ENCODE measurements at places on chromosomes 5 and 9.

DNA sequence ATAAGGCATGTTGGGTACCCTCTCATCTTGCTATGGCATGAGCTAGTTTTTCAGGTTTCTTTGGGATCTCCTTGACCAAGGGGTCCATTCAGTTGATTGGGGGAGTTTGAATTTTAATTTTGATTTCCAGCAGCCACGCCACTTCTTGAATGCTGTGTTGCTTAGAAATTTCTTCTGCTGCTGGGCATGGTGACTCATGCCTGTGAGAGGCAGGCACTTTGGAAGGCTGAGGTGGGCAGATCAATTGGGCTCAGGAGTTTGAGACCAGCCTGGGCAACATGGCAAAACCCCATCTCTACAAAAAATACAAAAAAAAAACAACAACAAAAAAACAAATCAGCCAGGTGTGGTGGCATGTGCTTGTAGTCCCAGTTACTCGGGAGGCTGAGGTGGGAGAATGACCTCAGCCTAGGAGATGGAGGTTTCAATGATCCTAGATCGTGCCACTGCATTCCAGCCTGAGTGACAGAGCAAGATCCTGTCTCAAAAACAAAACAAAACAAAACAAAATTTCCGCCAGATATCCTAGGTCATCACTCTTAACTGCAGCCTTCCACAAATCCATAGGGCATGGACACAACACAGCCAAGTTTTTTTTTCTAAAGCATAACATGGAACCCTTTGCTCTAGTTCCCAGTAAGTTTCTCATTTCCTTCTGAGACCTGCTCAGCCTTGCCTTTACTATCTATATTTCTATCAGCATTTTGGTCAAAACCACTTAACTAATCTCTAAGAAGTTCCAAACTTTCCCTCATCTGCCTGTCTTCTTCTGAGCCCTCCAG is 17.7 kb downstream of the TMC1 start:
- DNase-seq: no peak

GRCh38 chr9:4760122-4760521 is 19.1 kb upstream of the AK3 start:
- no peak for DNase-seq

GRCh38 chr5:94621763-94622162 is 3.3 kb downstream of the SLF1 start:
- DNase-seq: no peak

GRCh38 chr9:92033991-92034390 is 81.2 kb downstream of the SPTLC1 start:
- DNase-seq: no peak

DNA sequence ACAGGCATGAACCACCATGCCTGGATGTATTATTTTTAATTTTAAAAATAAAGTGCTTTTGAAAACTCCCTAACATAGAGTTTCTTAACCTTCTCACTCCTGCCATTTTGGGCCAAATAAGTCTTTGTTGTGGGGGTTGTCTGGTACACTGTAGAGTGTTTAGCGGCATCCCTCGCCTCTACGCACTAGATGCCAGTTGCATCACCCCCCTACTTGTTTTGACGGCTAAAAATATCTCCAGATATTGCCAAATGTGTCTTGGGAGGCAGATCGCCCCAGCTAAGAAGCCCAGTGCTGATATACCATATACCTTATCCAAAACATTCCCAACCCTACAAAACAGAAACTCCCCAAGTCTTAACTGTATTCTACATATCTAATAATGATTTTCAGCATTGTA is 54.6 kb downstream of the SCAI start:
- DNase-seq: no peak

GRCh38 chr9:86997156-86997555 is 49.9 kb upstream of the GAS1 start:
- peak; percentile 9 for DNase-seq

- no peak for DNase-seq
Measured at GRCh38 chr9:101307524-101308213, 77.1 kb downstream of the BAAT start.

GRCh38 chr5:134138416-134139376 is 24.2 kb downstream of the TCF7 start:
- peak; percentile 42 for DNase-seq

GRCh38 chr9:68964102-68964541 is 49.8 kb downstream of the PRKACG start:
- DNase-seq: no peak

GRCh38 chr5:54264574-54264973 is 45.8 kb downstream of the ARL15 start:
- DNase-seq: no peak

DNA sequence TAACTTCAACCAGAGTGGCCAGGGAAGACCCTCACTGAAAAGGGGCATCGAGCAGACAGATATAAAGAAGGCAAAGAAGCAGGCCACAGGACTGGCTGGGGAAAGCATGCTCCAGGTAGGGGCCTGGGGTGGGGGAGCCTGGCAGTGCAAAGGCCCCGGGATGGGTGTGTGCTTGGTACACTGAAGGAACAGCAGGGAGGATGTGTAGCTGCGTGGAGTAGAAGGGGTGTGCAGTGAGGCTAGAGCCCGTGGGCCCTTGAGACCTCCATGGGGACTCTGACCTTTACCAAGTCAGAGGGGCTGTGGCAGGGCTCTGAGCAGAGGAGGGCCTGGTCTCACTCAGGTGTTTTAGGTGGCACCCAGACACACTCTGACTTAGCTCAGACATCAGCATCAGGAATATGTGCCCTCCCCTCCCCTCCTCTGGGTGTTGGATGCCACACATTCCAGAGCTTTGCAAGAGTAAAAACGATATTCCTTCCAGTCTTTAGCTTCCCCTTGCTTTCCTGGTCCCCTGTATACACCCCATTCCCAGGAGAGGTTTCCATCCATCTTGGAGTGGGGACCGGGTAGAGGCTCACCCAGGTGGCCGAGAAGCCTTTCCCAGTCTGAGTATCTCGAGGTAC is 7.6 kb downstream of the TRIM7 start:
- no peak for DNase-seq

DNA sequence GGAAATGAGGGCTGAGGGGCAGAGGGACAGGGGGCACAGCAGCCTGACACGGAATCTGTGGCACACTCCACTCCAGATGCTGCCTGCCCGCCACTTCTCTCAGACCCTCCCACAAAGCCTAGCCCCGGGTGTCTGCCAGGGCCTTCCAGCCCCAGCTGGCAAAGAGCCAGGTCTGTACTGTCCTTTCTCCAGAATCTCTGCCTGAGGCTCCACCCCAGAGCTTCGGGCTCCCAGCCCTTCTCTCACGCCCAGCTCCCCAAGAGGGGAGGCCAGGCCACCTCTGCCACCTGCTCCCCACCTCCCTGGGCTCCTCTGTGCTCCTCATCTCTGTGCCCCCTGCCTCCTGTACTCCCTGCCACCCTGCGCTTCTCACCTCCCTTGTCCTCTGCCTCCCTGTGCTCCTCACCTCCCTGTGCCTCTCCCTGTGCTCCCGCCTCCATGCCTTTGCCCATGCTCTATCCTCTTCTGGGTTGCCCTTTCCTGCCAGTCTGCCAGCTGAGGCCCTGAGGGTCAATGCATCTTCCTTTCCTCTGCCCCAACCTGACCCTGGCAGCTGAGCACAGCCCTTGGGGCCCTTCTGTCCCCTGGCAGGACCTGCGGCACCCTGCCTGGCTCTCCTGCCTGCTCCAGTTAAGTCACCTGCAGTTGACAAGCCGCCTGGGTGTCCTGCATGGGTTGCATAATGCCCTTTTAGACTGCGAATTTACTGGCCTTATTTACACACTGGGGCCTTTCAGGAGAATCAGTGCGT is 36.4 kb downstream of the RASGEF1C start:
- no peak for DNase-seq

DNA sequence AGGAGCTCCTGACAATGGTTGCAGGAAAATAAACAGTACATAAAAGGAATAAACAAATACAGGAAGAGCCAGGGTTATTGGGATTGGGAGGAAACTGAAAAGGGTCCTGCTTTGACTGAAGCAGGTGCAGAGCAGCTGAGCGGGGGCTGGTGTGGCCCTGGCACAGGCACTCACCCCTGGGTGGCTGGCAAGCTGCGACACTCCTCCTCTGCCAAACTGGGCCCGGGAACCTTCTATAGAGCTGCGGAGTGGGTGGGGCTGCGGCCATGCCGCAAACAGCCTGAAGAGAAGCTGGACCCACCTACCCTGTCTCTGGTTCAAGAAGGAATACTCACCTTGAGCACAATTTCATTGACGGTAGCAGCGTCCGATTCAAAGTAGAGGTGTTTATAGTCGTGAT is 182.5 kb downstream of the GAPVD1 start:
- no peak for DNase-seq

GRCh38 chr9:95460518-95461164 is 56.1 kb downstream of the PTCH1 start:
- DNase-seq: peak; percentile 56

GRCh38 chr5:69211200-69211599 is 21.8 kb downstream of the CENPH start:
- no peak for DNase-seq

DNA sequence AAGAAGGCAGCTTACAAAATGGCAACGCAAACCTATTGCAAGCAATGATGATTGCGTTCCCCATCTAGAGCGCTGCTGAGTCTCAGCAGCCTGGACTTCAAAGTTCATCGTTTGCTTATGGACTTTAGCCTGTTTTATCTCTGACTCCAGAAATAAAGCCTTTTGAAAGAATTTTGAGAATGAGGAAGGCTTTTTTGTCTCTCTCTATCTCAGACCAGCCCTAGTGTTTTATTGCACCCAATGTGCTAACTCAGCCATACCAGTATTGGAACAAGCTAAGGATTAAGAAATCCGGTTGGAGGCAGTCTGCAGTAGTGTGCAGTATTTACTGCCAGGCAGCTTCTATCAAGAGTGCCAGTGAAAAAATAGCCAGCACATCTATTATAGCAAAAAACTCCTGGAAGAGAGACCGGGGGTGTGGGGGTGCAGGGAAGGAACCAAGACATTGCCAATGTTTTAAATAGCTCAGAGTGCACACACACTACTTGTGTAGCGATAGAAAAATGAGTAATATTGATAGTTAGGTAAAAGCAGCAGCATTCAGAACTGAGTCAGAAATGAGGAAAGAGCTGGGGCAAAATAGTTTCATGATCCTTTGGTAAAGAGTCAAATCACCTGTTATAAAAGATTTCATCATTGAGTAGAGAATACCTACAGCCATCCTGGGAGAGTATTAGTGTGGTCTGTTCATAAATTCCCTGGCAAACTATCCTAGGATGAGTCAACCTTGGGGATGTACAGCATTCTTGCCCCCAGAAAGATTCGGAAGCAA is 219.0 kb downstream of the ZNF608 start:
- DNase-seq: no peak

- DNase-seq: no peak
Measured at GRCh38 chr9:95087659-95088242, 229.8 kb downstream of the FANCC start.

GRCh38 chr9:89387197-89387849 is 69.0 kb downstream of the SECISBP2 start:
- no peak for DNase-seq

GRCh38 chr5:14167211-14167845 is 24.2 kb downstream of the TRIO start:
- peak; percentile 42 for DNase-seq

DNA sequence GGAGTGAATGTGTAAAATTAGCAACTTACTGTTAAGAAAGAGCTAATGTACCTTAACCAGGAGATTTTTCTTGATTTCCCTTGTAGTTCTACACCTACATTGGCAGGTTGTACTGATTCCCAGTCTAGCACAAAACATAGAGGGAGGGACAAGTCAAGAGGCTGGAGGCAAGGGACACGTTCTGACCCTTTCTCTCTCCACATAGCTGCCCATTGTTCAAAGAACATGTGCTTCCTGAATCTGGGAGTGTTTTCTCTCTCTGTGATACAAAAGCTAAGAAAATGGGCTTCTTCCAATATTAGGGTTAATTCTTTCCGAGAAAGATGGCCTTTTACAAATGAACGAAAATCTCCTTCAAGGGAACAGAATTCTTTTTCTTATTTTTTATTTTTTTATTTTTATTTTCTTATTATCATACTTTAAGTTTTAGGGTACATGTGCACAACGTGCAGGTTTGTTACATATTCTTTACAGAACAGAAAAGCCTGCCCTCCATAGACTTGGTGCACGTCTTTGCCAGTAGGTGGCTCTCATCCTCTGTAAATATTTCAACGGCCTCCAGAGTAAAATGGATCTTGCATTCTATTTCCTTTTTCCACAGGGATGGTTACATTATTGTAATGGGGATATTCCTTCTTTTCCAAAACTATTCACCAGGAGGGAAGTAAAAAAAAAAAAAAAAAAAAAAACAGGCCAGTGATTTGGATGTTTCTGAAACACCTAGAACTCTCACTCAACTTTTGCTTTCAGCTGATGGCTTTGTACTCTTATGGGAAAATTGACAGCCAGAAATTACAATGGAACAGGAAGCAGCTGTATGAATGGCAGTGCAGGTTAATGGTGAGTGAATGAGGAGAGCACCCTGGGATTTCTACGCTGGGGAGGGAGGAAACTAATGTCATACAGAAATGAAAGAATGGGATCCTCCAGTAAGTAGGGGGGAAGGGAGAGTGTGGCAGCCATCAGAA is 13.1 kb upstream of the IFNA5 start:
- DNase-seq: peak; percentile 47

GRCh38 chr9:128972956-128973355 is 25.5 kb downstream of the NUP188 start:
- peak; percentile 59 for DNase-seq

- no peak for DNase-seq
Measured at GRCh38 chr9:131837316-131837715, 97.4 kb upstream of the RAPGEF1 start.

GRCh38 chr5:96687812-96688453 is 25.8 kb downstream of the CAST start:
- peak; percentile 52 for DNase-seq

DNA sequence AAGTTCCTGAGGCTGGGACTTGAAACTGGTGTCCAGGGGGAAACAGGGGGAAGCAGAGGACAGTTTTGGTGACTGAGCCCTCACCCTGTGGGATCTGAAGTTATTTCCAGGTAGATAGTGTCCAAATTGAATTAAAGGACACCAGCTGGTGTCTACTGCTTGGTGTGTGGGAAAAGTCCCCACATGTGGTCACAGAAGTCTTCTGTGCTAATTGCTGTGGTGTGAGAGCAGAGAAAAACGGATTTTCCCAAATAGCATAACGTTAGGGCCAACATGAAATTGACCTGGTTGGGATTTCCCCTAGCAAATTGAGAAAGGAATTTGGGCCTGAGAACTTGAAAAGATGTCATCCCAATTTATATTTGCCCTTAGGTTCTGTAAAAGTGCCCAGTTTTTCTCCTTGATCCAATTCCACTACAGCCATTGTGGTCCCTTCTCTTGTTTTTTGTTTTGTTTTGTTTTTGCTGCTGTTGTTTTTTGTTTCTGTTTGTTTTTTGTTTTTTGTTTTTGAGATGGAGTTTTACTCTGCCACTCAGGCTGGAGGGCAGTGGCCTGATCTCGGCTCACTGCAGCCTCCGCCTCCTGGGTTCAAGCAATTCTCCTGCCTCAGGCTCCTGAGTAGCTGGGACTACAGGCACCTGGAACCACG is 5.6 kb upstream of the STARD4 start:
- no peak for DNase-seq

DNA sequence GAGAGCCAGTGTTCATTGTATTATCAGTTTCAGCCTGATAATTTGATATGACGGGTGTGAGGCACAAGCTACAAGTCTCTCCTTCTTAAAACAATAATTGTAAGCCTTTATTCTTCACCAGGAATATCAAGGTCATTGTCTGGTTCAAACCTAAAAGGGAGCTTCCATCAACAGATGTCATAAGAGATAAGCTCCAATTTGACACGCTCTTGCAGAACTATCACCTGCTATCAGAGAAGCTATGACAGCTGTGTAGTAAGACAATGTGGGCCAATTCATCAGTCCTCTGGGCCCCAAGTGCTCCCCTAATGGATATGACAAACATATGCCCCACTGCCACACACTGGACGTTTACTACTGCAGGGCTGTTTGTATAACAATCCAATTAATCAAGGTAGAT is 1010.2 kb upstream of the DMAC1 start:
- DNase-seq: no peak

- no peak for DNase-seq
Measured at GRCh38 chr5:3512361-3513095, 83.1 kb upstream of the IRX1 start.

All from fibroblast of skin of right quadriceps (primary cell).